ENCODE measurements at places on chromosomes 7 and 10. TPM values are rescaled to one million over a fixed set of nuclear protein-coding genes. Genes with fewer than 3 reads are reported as not detected.

Gene FXYD4
- not detected for total RNA-seq

Gene NPSR1
- total RNA-seq: not detected

Gene WEE2
- total RNA-seq: not detected

Gene MOGAT3
- not detected for total RNA-seq

Gene ZNF33A
- 22.7 TPM for total RNA-seq

Gene OR9A2
- total RNA-seq: not detected
